Stimulated activated CD4-positive, alpha-beta T cell treated with anti-CD3 and anti-CD28 coated beads, TNF-alpha, amount 100 ng/mL, for 48 hours (primary cell): ENCODE measurements at places on chromosomes 1 and 21.
A peak's percentile ranks its signal among the peaks of the same experiment; 100 is the strongest.

DNA sequence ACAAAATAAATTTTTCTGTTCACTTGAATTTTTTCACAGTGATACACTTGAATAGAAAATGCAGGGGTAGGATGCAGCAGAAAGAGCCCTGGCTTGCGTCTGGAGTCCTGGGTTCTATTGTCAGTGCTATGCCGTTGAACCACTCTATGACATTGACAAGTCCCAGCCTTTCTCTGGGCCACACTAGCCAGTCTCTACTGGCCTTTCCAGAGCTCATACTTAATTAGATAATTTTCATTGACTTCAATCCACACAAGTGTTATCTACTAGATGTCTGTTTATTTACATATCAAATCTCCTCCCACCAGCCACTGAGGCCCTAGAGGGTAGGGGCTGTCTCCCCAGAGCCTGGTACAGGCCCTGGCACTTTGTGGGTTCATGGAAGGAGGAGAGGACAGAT lies 15.5 kb upstream of the CELA3B start:
- no peak for DNase-seq

GRCh38 chr1:40064797-40065499 lies 24.4 kb downstream of the CAP1 start:
- DNase-seq, result no peak

- no peak for DNase-seq
These were observed 244.0 kb upstream of the DMRTA2 start for GRCh38 chr1:50667272-50667671.

DNA sequence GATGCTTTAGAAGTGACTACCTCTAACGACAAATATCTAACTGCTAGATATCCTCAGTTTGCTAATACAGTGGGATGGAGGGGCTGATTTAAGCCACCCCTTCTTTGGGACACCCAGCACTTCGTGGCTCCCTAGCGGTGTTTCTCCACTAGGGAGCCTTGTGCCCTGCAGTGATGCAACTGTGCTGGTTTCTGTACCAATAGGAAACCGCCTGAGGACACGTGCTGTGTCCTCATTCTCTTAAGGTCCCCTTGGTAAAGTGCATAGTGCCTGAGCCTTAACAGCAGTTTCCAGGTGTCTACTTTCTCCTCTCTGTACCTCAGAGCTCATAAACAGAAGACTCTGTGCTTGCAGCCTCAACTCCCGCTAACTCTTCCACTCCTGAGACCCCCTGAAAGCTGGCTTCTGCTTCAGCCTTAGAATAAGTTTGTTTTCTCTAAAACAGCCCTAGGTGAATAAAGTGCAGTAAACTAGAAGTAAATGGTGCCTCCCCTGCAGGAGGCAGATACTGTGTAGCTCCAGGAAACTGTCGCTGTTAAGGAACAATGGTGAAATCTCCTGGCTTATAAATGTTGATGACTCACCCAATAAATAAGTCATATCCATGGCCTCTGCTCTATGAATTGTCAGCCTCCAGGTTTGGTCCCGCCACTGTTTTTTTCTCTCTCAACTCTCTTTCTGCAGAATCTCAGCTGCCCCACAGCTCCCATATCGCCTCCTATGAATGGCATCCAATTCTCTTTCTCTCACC lies 130.4 kb downstream of the AK5 start:
- no peak for DNase-seq

DNA sequence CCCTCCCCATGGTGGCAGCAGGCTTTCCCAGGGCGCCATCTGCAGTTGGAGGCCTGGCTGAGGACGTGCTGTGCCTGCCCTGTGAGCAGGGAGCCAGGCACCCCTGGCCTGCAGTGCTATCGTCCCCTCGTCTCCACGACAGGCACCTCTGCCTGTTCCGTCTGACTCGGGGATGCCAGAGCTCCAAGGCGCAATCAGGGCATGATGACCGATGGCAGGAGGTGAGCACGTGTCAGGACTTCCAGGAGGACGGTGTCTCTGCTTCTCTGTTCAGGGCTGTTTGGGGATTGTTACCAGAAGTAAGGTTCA lies 125.2 kb downstream of the PCBP3 start:
- DNase-seq, result peak; percentile 12

- DNase-seq, result no peak
These were observed 14.6 kb downstream of the HUNK start for GRCh38 chr21:31887391-31887841.

- no peak for DNase-seq
These were observed 3.2 kb downstream of the ANGPTL1 start for GRCh38 chr1:178867670-178868069.
